T-helper 22 cell (primary cell): ENCODE measurements at places on chromosomes 16 and 17.

- DNase-seq: no peak
Measured at GRCh38 chr17:31391496-31391949, at the start of gene RAB11FIP4. RAB11FIP4 (plus strand) TSS chr17:31391675; CDS start chr17:31391853, 178 bp downstream.

DNA sequence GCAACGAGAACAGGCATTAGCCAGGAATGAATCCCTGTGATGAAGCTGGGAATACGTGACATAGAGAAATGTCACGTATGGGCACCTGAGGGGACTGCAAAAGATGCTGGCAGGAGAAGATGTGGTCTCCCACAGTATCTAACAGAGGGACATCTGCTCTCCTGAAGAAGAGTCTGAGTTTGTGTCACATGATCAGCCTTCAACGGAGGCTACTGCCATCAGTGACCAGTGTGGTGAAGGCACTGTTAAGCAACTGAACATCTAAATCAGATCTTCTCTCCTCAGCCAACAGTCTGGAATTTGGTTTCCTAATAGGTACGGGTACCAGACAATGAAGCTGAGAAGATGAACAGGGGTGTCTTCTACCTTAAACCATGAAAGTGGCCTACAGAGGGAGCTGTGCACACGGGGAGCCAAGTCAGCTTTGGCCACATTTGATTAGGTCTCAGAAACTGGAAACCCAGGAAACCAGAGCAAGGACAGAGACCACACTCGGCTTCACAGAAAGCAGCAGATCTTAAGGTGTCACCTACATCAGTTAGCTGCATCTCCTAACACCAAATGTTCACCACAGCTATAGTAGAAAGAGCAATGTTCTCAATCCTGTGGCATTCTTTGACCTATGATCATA, 41.8 kb downstream of the BRD7 start:
- DNase-seq: peak; percentile 47

DNA sequence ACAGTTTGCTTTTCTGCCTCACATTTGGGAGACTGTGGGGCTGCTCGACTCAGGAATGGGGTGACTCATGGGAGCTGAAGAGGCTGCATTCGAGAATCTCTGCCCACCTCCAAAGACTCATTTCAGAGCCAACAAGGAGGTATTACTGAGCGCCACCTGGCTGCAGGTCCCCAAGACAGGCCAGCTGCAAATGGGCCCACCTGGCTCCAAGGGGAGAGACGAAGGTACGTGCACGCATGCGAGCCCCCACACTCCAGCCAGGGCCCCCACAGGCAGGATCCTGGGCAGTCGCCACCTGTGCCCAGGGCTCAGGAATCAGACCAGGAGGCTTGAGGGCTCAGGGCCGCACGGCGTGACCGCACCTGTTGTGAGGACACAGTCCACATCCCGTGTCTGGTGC, 6.0 kb downstream of the HAGHL start:
- DNase-seq: no peak

DNA sequence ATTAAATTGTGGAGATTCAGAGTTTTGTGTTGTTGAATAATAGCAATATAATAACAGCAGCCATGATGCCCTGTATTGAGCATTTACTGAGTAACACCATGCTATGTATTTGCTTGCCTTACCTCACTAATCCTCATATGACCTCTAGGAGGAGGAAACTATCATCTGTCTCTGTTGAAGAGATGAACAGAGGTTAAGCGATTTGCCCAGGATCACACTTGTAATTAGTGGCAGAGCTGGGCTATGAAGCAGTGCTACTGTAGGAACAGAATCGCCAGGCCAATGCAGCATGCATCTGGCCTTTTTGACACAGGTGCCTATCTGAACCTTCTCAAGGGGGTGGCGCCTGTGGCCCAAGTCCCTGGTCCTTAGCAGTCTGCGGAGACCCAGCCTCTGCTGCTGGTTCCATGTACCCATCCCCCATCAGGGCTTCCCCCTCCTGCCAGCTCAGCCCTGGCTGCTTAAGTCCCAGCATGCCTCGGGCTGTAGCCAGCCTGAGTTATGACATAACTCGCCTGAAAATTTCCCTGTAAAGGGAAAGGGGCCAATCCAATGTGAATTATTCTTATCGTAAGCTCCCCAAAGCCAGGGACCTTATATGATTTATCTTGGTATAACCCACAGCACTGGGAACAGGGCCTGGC, 50.4 kb upstream of the HS3ST2 start:
- no peak for DNase-seq

- no peak for DNase-seq
Measured at GRCh38 chr17:76709077-76709950, 1.5 kb downstream of the MXRA7 start.

DNA sequence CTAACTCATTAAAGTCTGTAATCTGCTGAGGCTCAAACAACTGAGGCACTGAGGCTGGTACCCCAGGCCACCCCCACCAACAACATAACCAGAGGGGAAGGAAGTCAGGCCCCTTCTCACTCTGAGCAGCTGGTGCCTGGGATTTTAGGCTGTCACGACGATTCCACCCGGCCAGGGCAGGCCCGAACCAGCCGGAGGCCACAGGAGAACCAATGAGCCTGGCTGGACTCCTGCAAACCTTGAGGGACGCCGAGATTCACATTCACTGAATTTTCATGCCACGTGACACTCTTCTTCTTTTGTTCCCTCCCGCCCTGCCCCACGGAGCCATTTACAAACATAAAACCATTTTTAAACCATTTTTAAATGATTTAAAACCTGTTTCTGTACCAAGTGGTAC, 48.1 kb downstream of the RPH3AL start:
- no peak for DNase-seq

- DNase-seq: no peak
Measured at GRCh38 chr17:927611-928461, 51.7 kb downstream of the NXN start.

DNA sequence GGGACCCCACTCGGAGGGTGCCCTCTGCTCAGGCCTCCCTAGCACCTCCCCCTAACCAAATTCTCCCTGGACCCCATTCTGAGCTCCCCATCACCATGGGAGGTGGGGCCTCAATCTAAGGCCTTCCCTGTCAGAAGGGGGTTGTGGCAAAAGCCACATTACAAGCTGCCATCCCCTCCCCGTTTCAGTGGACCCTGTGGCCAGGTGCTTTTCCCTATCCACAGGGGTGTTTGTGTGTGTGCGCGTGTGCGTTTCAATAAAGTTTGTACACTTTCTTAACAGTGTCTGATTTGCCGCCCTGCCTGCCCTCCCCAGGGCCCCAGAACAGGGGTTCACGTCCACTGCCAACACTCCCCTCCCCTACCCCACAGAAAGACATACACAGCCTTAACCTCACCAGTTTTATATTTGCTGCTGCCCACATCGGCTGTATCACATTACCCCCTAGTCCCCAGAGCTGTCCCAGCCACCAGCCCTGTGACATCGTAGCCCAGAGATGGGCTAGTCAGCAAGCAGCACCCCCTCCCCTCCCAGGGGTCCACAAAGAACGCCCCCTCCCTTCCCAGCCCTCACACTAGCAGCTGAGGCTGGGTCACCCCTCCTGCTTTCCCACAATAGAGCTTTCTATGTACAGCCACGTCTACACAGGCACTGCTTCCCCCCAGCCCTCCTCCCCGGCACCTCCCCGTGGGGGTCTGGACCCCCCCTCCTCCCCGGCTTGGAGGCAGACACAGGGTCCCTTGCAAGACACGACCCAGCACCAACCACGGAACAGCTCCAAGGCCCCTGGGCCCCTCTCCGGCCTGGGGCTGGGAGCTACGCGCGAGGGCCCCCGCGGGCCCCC, 7.9 kb downstream of the GRN start:
- no peak for DNase-seq

- DNase-seq: no peak
Measured at GRCh38 chr16:72470541-72470940, 298.6 kb upstream of the PMFBP1 start.

DNA sequence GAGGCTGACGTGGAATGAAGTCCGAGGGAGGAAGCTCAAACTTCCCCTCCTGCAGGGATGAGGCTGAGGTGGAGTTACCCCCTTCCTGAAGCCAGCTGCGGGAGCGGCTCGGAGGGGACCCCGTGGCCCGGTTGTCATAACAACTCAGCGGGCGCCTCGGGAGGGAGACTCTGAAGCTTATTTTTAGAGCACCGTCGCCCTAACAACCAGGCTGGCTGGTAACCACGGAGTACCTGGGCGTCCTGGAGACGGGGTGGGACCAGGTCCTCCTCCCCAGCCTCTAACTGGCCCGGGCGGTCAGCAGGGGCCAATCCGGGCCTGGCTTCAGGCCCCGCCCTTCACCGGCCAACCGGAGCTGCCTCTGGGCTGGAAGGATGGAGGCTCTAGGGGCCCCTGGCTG, 27.7 kb downstream of the NECAB2 start:
- no peak for DNase-seq

- no peak for DNase-seq
Measured at GRCh38 chr17:78235885-78236284, 4.5 kb downstream of the TMEM235 start.

DNA sequence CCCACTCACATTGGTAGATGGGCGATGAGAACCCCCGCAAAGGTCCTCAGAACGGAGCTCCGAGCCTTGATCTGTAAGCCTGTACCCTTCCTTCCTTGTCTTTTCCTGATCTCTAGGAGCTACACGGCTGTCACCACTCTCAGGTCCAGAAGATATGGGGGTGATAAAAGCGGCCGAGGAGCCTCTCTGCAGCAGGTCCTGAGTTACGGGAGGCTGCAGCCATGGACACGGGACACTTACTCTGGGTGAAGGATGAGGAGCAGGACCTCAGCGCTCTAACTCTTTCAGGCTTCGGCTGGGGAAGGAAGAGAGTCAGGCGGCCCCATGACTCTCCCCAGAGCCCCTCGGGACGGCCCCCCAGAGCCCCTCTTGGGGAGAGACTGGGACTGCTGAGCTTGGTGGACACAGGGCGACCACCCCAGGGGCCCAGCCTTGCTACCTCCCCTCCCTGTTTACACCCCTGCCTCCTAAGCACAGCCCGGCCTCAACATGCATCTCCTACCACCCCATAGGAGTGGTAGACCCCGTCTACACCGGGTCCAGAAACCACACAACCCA, 74.4 kb downstream of the SDK2 start:
- no peak for DNase-seq

DNA sequence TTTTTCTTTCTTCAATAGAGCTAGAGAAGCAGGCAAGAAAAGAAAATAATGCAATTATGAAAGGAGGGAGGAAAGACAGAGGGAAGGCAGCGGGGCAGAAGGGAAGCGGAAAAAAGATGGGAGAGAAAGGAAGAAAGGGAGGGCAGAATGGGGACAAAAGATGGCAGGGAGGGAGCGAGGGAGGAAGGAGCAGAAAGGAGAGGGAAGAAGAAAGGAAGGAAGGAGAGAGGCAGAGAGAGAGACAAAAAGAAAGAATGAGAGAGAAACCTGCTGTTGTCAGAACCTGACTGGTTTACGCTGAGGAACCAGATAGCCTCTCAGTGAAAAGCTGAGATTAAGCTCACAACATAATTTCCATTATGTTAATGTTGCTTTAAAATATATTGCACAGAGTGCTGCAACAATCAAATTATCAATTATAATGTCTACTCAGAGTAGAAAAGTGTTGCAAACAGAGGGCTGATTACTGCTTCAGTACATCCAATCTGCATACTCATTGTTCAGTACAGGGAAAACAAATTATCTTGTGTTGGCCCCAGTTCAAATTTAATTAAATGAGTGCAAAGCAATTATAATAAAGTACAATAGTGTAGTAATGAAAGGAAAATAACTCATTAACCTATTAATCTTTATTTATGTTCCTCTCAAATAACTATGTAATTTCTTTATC, 32.0 kb upstream of the TOX3 start:
- no peak for DNase-seq

DNA sequence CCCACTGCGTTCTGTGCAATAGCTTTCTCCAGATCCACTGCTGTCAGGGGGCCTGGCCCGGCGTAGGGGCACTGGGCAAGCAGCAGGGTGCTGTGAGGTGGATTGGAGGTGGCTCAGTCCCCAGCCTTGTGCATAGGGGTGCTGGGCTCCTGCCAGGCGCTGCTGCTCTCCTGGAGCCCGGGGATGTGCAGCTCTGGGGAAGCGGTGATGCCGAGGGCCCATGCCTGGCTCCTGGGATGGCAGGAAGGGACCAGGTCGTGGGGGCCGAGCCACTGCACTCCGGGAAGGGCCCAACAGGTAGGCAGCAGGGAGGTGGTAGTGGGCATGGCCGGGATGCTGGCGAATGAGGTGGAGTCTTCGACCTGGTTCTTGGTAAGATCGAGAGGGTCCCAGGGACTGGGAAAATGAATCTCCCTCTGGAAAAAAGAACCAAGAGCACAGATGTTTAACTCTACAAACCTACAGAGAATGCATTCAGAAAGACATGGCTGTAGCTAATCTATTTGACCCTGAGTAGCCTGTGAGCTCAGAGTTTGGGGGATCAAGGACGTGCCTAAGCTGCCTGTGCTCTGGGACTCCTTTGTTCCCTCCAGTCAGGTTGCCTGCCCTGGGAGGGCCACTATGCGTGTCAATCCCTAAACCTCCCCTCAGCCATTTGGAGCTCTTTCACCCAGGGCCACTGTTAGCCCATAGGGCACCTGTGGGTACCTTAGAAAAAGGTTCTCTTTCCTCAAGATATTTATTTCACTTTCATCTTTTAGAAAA, 6.6 kb upstream of the SUPT4H1 start:
- no peak for DNase-seq

DNA sequence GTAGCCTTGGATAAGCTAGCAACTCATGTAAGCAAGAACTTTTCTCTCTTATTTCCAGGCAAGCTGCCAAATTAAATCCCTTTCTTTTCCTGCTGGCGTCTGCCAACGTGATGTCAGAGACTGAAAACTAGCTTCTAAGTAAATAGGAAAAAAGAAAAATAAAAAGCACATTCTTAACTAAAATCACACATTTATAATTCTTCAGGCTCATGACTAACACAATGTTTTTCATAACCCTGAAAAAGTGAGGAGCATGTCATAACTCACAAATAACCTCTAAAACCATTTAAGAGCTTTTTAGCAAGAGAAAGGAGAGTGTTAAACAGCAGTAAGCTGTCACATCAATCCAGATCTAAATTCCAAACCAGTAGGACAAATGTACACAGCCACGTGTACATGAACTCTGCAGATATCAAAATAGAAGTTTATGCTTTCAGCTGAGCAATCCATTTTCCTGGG, 110.0 kb downstream of the N4BP1 start:
- DNase-seq: no peak

- DNase-seq: no peak
Measured at GRCh38 chr17:57342963-57343589, 86.8 kb downstream of the MSI2 start.

DNA sequence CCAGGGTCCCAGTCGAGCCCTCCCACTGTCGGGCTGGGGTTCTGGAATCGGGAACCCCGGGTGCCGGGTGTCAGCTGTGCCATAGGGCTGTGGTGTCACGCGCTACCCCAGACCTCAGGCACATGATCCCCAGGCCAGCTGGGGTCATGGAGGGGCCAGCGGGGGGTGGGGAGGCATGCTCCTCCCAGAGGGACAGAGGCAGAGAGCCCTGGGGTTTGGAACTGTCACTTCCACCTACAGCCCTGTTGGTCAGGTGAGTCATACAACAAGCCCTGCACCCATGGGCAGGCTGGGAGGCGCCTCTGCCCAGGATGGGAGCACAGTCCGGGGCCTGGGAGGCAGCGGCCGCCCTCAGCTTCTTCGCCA, 63.0 kb downstream of the BAIAP2 start:
- DNase-seq: no peak

- no peak for DNase-seq
Measured at GRCh38 chr17:45332989-45333701, 16.3 kb upstream of the MAP3K14 start.

- DNase-seq: no peak
Measured at GRCh38 chr16:50448522-50448921, 79.7 kb upstream of the BRD7 start.

GRCh38 chr16:10763456-10763855, 19.8 kb downstream of the NUBP1 start:
- DNase-seq: no peak
